ENCODE measurements at places on chromosomes 2 and 18.

GRCh38 chr2:61210332-61210981, 48.5 kb downstream of the C2orf74 start:
- H3K27ac ChIP-seq: no peak overlapping the region
- no peak overlapping the region for H3K4me3 ChIP-seq
- peaks cover 46% of the 10 kb centered on the region for H3K36me3 ChIP-seq
- H3K27me3 ChIP-seq: no peaks in the 10 kb centered on the region

DNA sequence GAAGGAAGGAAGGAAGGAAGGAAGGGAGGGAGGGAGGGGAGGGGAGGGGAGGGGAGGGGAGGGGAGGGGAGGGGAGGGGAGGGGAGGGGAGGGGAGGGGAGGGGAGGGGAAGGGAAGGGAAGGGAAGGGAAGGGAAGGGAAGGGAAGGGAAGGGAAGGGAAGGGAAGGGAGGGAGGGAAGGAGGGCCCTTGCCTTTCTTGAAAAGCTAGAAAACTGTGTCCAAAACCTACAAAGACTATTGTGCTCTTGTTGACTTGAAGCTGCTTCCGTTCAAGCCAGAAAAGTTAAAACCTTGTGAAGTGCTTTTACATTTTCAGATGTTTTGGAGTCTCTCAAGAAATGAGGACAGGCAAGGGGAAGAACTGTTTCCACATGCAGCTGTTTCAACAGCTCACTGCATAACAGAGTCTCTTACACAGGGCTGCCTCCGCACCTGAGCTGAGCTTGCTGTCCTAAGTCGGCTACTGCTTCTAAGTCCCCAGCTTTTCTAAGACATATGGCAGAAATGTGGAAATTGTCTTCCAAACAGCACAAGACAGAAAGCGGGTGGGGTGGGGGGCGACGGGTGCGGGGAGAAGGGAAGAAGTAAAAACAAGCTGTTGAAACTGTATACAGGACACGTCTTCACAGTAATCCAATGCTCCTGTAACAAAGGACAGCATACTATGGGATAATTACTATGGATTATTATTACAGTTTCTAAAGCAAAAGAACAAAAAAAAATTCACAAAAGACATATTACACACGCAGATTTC, 46.1 kb downstream of the BCL11A start:
- H3K27me3 ChIP-seq: peaks cover 7% of the 10 kb centered on the region
- no peak overlapping the region for H3K27ac ChIP-seq
- no peaks in the 10 kb centered on the region for H3K36me3 ChIP-seq

- DNase-seq: no peak
- H3K4me1 ChIP-seq: no peaks in the 10 kb centered on the region
- H3K4me3 ChIP-seq: no peak overlapping the region
- H3K27ac ChIP-seq: no peak overlapping the region
Observed at GRCh38 chr18:25284281-25284680, 67.7 kb downstream of the ZNF521 start.

GRCh38 chr18:44735096-44735495, 54.4 kb downstream of the SETBP1 start:
- H3K36me3 ChIP-seq: peaks cover 33% of the 10 kb centered on the region
- peaks cover 5% of the 10 kb centered on the region for H3K27me3 ChIP-seq
- H3K4me3 ChIP-seq: no peak overlapping the region
- peaks cover 62% of the 10 kb centered on the region for H3K4me1 ChIP-seq

DNA sequence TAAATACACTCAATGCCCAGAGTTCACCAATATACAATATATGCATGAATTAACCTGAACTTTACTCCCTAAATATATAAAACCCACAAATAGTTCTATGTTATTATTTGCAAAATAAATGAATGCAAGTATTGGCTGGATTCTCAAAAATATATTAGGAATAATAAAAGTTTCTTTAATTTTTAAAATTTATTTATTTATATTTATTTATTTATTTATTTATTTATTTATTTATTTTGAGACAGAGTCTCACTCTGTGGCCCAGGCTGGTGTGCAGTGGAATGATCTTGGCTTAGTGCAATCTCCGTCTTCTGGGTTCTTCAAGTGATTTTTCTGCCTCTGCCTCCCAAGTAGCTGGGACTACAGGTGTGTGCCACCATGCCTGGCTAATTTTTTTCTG, 88.7 kb upstream of the TMEFF2 start:
- no peak for DNase-seq
- H3K27me3 ChIP-seq: no peaks in the 10 kb centered on the region
- H3K36me3 ChIP-seq: no peaks in the 10 kb centered on the region
- H3K4me3 ChIP-seq: no peak overlapping the region
- H3K27ac ChIP-seq: no peak overlapping the region

DNA sequence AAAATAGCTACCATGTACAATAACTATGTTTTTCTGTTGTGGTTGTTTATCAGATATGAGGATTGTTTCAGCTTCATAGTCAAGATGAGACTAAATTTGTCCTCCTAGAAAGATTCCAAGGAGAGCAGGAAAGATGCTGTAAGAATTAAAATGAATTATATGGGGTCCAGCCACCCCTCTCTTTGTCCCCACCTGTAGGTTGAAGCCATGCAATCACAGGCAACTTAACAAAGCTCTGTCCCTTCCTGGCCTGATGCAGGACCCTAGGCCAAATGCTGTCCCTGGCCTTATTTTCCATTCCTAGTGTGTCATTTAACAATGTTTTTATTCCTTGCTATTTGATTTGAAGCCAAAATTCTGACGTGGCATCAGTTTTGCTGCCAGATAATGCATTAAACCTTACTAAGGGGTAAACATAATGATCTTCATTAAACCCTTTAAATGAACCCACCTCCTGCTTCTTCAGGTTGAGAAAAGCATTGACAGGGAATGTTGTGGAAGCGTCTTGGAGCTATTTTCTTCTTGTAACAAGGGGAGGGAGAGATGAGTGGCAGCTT, 240.9 kb upstream of the ZNF521 start:
- H3K4me3 ChIP-seq: no peak overlapping the region
- no peaks in the 10 kb centered on the region for H3K4me1 ChIP-seq
- H3K36me3 ChIP-seq: no peaks in the 10 kb centered on the region
- H3K27me3 ChIP-seq: no peaks in the 10 kb centered on the region
- no peak for DNase-seq
- no peak overlapping the region for H3K27ac ChIP-seq

DNA sequence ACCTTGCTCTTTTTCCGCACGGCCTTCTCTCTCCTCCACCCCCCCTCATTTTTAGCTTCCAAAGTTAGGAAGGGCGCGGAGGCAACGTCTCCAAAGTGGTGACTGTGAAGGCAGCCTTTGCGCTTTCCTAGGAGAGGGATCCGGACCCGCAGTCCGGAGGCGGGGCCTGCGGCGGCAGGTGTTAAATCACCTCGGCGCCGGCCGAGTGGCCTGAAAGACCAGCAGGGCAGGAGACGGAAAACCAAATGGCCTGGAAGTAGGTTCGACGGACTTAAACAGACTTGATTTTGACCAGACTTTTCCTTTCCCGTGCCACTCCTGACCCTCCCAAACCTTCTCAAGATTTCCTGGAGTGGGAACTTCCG, 615 bp downstream of the GORASP2 start:
- H3K36me3 ChIP-seq: peaks cover 48% of the 10 kb centered on the region
- H3K4me1 ChIP-seq: peaks cover 45% of the 10 kb centered on the region
- H3K27ac ChIP-seq: peak overlapping the region; percentile 94
- DNase-seq: peak; percentile 33
- H3K4me3 ChIP-seq: peak overlapping the region; percentile 92

- peaks cover 5% of the 10 kb centered on the region for H3K4me1 ChIP-seq
- H3K27ac ChIP-seq: no peak overlapping the region
- H3K36me3 ChIP-seq: no peaks in the 10 kb centered on the region
- peaks cover 31% of the 10 kb centered on the region for H3K27me3 ChIP-seq
- no peak for DNase-seq
Observed at GRCh38 chr2:36389091-36389564, 33.5 kb downstream of the CRIM1 start.

DNA sequence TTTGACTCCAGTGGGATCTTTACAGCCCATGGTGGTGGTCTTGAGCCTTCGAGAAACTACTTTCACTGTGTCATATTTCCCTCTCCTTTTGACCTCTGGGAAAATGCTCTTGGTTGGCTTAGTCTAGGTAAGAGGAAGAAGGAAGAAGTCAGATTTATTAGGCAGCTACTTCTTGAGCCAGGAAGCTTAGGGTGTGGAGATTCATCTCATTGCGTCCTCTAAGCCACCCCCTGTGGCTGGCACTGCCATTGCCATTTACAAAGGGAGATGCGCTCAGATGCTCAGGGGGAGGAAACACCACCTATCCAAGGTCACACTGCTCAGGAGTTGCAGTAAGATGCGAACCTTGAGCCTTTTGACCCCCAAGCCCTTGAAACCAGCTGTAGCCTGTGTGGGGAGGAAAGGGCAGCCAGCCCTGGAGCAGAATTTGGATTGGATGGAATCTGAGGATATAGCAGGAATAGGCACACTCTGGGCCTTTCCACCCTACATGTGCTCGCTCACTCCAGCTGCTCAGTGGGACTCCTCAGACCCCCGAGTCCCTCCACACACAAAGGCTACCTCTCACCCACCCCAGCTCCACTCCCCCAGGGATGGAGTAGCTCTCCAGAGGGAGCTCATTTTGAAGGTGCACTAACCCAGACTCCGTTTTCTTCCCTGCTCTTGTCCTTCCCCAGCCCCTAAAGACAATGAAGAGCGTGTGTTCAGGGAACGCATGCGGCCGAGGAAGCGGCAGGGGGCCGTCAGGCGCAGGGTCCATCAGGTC, 321.3 kb upstream of the EPAS1 start:
- no peak overlapping the region for H3K4me3 ChIP-seq
- no peak for DNase-seq
- no peaks in the 10 kb centered on the region for H3K36me3 ChIP-seq
- peaks cover 12% of the 10 kb centered on the region for H3K4me1 ChIP-seq

- no peaks in the 10 kb centered on the region for H3K27me3 ChIP-seq
- no peak overlapping the region for H3K4me3 ChIP-seq
- no peak for DNase-seq
- H3K4me1 ChIP-seq: no peaks in the 10 kb centered on the region
- H3K27ac ChIP-seq: no peak overlapping the region
Observed at GRCh38 chr2:235055891-235056516, 104.2 kb downstream of the SH3BP4 start.

DNA sequence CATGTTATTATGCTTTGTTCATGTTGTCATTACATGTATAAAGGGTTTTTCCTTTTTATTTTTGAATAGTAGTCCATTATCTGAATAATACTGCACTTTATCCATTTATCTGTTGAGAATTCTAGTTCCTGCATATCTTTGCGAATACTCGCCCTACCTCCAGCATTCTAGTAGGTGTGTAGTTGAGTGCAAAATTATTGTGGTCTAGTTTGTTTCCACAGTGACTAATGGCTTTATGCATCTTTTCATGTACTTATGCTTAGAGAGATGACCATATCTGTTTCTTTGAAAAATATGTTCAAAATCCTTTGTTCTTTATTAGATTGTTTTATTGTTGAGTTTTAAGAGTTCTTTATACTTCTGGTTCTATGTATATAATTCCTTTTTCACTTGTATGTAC, 48.8 kb downstream of the EIF5B start:
- no peaks in the 10 kb centered on the region for H3K27me3 ChIP-seq
- peaks cover 58% of the 10 kb centered on the region for H3K36me3 ChIP-seq
- DNase-seq: no peak
- peak overlapping the region; percentile 28 for H3K27ac ChIP-seq

Measured in activated T-helper 2 cell treated with anti-CD3 and anti-CD28 coated beads, Interferon-gamma antibody, Interleukin-2, Interleukin-4, amounts not matched to agents 10 μg/mL and 5 μg/mL and 100 μg/mL, durations not matched to agents 14 hours and 24 hours and 36 hours (primary cell).